ENCODE measurements at places on chromosomes 11 and 22.
A peak's percentile ranks its signal among the peaks of the same experiment; 100 is the strongest.

DNA sequence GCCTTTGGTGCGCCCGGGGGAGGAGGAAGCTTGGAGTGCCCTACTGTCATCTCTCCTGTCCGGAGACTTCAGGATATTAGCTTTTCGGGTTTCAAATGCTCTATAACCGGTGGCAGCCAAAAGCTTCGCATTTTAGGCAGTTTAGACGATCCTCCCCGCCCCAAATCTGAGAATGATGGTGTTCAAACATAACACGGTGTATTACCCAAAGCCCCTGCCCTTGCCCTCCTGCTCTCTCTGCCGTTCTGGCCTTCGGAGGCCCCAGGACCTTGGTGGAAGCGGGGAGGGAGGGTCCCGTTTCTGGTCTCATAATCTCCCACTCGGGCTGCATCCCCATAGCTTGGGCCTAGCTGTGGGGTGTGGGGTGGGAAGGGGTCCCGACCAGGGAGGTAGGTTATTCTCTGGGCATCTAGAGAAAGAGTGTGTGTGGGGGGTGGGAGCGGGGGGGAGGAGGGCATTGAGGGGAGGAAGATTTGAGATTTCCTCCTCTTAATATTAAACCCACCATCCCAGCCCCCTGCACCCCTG, 2.3 kb downstream of the PKNOX2 start:
- peaks cover 99% of the 10 kb centered on the region for H3K27me3 ChIP-seq
- H3K4me3 ChIP-seq = no peak overlapping the region
- no peak overlapping the region for H3K27ac ChIP-seq

- no peaks in the 10 kb centered on the region for H3K36me3 ChIP-seq
- DNase-seq = no peak
- H3K27ac ChIP-seq = no peak overlapping the region
- no peak overlapping the region for H3K4me3 ChIP-seq
- H3K4me1 ChIP-seq = no peaks in the 10 kb centered on the region
Observed at GRCh38 chr22:33772745-33773144, 147.5 kb downstream of the LARGE1 start.

DNA sequence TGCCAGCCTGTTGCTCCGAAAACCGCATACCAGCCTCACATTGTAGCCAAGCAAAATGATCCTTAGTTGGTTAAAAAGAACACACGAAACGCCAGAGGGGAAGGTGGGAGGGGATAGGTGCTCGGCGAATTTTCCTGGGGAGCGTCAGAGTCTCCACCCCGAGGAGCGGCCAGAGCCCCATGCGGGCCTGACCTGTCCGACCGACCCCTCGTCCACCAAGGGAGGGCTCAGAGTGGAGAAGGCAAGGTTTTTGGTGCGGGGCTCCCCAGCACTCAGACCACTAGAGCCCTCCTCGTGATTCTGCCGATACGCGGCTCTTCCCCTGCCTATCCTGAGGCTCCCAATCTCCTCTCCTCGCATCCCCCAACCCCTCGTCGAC, 39.6 kb downstream of the DIXDC1 start:
- peak overlapping the region; percentile 54 for H3K4me3 ChIP-seq
- DNase-seq = no peak
- peaks cover 37% of the 10 kb centered on the region for H3K27me3 ChIP-seq
- H3K36me3 ChIP-seq = peaks cover 1% of the 10 kb centered on the region
- H3K27ac ChIP-seq = no peak overlapping the region

GRCh38 chr11:13705710-13706109, 37.2 kb downstream of the FAR1 start:
- H3K4me1 ChIP-seq = no peaks in the 10 kb centered on the region
- H3K27me3 ChIP-seq = no peaks in the 10 kb centered on the region
- no peak for DNase-seq
- H3K4me3 ChIP-seq = no peak overlapping the region

Measured in central memory CD8-positive, alpha-beta T cell (primary cell).